ENCODE measurements at places on chromosomes 16 and 17.

- DNase-seq: no peak
These were observed 492.2 kb downstream of the WWOX start for GRCh38 chr16:78591682-78592103.

- no peak for DNase-seq
These were observed 6.9 kb downstream of the DOK4 start for GRCh38 chr16:57479205-57479975.

DNA sequence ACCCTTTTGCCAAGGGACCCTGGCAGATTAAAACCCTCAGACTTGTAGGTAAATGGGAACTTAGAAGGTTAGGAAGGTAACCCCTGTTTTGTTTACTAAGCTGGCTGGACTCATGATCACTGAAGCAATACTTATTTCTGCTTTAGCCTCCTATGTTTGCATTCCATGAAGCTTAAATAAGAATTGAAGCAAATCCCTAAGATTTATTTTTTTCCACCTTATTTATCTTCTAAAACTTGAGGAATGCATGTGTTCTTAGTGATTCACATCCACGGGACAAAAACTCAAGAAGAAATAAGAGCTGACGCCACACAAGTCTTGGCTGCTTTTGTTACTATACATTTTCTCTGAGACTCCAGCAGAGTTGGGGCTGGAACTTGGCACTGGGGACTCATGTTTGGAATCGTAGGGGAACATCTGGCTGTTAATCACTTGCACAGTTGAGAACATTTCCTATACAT is 35.5 kb downstream of the CLUAP1 start:
- DNase-seq: no peak

GRCh38 chr17:10683853-10684252 is 13.5 kb downstream of the SCO1 start:
- DNase-seq: no peak

GRCh38 chr17:10640475-10640874 is 16.6 kb downstream of the MYH3 start:
- no peak for DNase-seq

Data from stimulated activated CD8-positive, alpha-beta memory T cell treated with anti-CD3 and anti-CD28 coated beads, Interleukin-15, amount 100 ng/mL, for 1 hour (primary cell).